ENCODE measurements at places on chromosomes 2 and 18.
A peak's percentile ranks its signal among the peaks of the same experiment; 100 is the strongest.

DNA sequence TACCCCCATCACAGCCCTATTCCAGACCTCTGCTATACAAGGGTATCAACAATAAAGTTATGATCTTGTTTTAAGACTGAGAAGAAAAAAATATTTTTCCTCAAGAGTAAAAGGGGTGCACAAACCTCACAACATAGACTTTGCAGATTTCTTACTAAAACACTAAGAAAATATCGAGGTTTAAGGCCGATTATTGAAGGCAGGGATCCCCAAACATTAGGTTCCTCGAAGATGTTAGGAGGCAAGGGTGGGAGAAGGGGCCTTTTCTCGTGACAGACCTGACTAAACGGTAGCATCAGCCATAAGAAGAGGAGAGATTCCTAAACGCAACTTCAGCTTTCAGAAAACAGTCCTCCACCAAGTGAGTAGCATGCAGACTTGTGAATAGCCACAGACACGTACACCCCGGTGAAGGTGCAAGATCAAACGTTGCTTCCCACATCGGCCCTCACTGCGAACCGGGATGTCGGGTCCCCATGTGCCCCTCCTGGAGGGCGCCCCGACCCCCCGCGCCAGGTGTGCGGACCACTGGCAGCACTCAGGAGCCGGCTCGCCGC is 678 bp downstream of the PIAS2 start:
- no peak for DNase-seq

DNA sequence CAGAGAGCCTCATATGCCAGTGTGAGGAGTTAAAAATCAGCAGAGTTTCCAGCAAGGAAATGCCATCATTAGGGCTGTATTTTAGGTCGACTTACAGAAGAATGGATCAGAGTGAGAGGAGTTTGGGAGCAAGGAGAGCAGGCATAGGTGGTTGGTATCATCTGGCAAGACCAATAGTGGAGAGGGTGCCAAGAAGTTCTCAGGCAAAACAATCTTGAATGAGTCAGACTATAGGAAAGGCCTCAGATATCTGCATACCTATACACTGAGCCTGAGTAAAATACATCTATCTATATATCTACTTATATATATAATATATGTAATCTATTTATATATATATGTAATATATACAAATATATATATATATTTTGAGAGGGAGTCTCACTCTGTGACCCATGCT is 57.3 kb downstream of the TMEFF2 start:
- no peak for DNase-seq

- no peak for DNase-seq
Observed at GRCh38 chr18:41706301-41706700, 248.7 kb upstream of the PIK3C3 start.

DNA sequence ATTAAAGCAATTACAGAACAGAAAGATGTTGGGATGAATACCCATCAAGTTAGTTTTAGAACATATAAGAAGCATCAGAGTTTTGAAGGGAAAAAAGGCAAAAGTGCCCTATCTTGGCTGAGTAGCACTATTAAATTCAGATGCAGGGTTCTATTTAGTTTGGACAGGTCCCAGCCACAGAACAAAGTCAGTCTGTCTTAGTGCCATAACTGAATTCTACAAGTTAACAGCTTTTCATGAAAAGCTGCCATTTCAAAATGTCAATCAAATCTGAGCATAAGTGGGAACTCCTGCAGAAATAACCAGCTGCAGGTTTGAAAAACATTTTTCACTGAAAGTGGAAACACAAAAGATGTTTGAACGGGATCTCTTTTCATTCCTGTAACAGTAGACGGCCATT is 160.4 kb downstream of the SRBD1 start:
- DNase-seq: no peak

DNA sequence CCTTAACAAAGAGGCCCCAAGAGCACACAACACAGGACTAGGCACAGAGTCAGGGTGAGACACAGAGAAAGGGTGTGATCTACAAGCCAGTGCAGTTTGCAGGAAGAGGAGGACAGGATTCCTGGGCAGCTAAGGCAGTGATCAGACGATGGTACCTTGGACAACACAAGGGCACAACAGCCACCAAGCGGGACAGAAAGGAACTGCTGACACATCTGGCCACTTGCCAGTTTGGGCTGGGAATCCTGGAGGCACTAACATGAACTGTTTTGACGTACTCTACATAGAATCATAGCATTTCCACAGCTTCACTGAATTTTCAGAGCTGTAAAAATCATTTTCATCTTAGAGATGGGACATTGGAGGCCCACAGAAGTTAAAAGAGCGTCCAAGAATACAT is 221.5 kb upstream of the SLC35G4 start:
- no peak for DNase-seq

DNA sequence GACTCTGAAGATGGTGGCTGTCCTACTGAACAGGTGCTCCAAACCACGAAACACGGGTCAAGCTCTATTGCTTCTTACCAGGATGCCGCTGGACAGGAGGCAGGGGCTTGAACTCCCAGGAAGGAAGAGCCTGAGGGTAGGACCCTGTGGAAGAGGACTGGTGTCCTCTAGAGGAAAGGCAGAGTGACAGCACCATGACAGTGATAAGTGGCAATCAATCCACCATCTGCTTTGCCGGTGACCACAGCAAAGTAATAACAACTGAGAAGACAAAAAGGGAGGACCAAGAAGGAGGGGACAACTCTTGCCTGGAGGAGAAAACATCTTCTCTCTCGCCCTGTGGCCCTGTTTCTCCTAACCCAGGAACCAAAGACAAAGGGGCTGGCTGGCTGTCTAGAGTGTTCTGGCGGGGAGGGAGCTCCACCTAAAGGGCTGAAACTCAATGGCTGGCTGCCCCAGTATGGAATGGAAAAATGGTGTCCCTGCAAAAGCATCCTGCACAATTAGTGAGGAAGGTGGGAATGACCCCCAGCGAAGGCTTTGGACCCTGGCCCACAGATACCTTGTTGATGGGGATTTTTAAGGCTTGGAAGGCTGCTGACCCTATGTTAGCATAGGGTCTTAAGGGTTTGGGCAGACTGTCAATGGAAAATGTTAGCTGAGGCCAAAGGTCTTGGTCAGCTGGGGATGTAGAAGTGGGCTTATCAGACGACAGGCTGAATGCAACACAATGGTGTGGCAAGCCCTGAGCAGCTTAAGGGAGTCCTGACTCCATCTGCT is 35.4 kb downstream of the PROC start:
- DNase-seq: no peak

GRCh38 chr18:24826605-24827004 is 366.2 kb downstream of the HRH4 start:
- no peak for DNase-seq

GRCh38 chr18:48193521-48194492 is 215.4 kb downstream of the ZBTB7C start:
- no peak for DNase-seq

DNA sequence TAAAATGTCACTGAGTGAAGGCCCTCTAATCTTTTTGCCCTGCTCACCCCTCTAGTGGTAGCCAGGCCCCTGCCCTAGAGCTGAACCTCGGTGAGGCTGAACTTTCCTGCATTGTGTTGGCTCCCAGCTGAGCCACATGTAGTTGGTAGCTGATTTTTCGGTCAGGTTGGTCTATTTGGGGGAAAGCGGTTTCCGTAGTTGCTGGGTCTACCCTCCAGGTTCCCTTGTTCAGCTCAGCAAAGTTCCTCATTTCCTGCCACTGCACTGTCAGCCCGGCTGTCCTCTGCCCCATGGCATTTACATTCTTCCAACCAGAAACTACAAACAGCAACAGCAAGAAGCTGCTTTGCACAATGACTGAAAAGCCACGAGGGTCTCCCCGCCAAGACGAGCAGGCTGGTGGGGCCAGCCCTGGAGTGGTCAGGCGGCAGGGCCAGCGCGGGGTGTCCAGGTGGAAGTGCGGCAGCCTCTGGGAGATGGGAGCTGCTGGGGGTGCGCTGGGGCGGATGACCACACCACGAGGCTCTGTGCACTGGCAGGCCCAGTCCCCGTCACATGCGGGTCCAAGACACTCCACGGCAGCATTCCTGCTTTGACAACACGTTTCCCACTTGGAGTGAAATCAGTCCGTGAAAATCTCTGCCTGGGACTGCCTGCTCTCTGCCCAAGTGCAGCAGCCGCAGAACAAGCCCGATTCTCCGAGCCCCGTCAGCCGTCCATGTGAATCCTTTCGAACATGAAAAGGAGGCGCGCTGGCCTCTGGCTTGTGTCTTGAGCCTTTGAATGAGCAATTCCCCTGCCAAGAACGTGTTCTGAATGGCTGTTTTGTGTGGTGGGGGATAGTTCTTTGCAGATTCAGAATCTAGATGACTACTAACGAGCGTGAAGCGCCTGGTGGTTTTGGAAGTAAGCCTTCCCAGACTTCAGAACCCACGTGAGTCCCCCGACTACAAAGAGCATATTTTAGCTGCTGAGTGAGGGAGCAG is 159.4 kb downstream of the ASB1 start:
- DNase-seq: peak; percentile 76

- no peak for DNase-seq
Observed at GRCh38 chr2:24434541-24434940, 56.5 kb upstream of the NCOA1 start.

DNA sequence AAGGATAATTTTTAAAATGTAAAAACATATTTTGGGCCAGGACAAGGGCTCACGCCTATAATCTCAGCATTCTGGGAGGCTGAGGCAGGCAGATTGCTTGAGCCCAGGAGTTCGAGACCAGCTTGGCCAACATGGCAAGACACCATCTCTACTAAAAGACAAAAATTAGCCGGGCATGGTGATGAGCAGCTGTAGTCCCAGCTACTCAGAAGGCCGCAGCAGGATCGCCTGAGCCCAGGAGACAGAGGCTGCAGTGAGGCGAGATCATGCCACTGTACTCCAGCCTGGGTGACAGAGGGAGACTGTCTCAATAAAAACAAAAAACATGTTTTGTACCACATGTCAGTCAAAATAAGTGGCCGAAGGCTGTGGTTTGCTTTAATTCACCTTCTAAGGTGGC is 122.5 kb downstream of the HDAC4 start:
- no peak for DNase-seq

DNA sequence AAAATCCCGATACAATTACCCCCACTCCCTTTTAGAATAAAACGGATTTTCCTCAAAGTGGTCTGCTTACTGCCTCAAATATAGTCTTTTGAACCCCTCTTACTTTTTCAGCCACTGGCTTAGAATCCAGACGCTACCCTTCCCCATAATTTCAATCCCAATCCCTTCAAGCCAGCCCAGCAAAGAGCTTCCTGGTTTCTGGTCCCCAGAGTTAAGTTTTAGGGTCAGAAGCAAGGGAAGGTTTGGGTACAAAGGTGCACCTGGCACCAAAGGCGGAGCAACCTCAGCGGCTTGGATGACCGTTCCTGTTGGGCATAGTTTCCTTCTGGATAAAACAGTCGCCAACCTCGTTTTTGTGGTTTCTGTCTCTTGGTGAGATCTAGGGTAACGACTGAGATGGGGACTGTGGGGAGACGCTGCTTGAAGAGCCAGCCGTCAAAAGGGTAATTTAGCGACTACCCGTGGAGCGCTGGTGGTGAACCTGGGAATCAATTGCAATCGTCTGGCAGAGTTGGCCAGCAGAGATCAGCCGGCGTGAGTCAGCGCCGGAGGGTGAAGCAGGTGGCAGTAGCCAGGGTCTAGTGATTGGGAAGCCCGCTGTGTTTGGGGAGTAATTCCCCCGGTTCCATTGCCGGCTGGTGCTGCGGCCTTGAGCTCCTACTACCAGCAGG is 1.6 kb downstream of the FEV start:
- DNase-seq: peak; percentile 39

- no peak for DNase-seq
Observed at GRCh38 chr2:224284134-224284946, 117.6 kb downstream of the FAM124B start.

DNA sequence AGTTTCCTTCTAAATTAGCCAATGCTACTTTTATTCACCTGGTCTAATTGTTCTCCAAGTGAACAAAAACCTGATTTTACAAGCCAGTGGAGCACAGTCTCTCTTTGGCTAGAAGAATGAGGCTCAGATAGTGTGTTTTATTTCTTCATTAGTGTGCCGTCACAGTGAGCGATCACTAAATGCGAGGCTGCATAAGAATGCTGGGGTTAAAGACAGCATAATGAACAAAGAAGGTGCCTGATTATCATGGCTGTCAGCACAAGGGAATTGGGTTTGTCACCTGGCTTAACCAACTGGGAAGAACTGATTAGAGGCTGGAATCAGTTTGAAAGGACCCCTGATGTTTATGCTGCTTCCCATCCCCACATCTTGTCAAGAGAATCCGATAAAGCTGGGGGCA is 76.4 kb downstream of the EPHA4 start:
- no peak for DNase-seq

DNA sequence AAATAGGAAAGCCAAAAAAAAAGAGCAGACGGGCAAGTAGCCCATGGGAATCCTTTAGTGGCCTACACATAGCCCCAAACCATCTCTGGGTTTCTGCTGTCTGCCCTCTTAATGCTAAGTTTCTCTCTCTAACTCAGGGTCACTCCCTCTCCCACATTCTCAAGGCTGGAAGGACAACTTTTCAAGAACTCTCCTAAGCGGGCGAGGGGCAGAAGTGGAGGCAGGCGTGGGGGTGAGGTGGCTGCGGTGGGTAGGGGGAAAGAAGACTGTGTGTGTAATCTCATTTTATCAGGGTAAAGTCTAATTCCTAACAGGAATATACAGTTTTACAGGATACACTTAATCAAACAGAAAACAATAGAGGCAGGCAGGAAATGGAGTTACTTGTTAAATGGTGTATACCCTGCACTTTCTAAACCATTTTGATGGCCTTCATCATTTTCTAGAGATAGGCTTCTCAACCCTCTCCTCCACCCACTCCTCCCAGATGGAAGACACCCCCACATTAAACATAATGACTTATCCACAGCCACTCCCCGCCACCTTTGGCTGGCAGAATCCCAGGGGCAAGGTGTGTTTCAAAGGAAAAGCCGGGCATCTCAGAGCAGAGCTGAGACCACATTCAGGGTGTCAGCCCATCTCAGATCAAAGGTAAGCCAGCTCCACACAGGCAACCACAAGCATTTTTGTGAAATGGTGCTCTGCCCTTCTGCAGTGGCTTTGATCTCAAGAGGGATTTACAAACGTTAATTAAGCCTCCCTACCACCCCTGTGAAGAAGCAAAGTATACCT is 6.8 kb downstream of the SMAD7 start:
- DNase-seq: no peak
